GM06990 (cell line): ENCODE measurements at places on chromosomes 6 and 20.

GRCh38 chr6:158191032-158191431, 22.9 kb downstream of the GTF2H5 start:
- DNase-seq: no peak

DNA sequence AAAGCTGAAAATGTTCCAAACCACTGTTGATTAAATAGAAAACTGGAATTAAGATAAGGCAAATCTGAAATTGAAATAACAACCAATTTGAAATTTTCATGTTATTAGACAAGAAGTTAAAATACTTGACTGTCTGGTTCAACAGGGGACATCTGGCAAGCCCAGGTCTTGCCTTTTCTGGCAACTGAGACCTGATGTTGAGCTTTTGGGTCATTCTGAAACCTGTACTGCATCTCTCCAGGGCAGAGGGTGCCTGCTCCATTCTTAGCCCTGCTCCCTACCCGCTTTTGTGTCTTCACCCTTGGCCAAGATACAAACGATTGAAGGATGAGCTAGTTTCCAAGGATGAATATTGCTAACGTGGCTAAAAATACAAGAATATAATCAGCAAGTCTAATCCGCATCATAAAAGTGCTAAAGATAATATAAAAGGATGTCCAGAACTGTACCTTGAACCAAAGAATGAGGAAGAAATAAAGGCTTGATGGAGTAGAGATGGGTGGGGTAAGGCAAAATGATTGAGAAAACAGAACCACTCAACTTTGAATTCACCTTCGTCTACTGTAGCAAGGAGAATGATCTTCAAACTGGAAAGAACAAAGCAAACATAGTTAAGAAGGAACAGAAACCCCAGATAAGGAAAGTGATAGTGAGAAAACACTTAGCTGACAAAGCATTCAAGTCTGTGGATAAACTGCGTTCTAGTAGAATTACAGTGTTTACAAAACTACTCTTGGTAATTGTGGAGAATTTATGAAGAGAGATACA, 109.8 kb upstream of the MAN1A1 start:
- peak; percentile 45 for DNase-seq

GRCh38 chr20:18533978-18534644, 26.4 kb downstream of the SEC23B start:
- no peak for DNase-seq

DNA sequence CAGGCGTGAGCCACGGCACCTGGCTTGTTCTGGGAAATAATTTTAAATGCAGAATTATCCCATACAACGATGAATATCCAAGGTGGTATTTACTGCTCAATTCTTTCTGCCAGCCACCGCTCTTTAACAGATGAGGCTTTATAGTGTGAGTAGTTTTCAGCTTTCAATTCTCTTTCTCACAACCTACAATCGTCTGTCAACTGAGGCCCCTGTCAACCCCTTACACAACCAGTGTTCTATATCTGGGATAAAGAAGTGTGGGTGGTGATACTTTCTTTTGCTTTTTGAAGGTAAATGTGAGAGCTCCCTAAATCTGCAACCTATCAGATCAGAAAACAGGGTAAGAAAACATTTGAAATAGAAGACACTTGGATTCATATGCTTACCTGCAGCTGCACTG, 22.5 kb downstream of the STAU1 start:
- no peak for DNase-seq

DNA sequence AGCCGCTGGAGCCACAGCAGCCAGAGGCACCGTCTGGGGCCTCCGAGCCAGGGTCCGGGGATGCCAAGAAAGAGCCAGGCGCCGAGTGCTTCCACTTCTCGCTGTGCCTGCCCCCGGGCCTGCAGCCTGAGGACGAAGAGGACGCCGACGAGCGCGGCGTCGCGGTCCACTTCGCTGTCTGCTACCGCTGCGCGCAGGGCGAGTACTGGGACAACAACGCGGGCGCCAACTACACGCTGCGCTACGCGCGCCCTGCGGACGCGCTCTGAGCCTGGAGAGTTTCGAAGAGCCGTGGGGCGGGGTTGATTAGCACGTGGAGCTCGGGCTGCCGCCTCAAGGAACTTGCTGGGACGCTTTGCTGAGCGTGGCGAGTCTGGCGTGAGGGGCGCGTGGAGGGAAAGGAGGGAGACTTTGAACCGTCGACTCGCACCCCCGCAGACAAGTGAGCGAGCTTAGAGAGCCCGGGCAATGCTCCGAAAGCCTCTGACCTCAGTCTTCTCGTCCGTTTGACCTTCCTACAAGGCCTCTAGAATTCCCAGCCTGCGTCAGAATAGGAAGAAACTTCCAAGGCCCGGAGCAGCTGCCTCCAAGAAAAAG, 1.3 kb downstream of the PPP1R3G start:
- no peak for DNase-seq
